GM23338 (cell line): ENCODE measurements at places on chromosomes 16 and 17.

DNA sequence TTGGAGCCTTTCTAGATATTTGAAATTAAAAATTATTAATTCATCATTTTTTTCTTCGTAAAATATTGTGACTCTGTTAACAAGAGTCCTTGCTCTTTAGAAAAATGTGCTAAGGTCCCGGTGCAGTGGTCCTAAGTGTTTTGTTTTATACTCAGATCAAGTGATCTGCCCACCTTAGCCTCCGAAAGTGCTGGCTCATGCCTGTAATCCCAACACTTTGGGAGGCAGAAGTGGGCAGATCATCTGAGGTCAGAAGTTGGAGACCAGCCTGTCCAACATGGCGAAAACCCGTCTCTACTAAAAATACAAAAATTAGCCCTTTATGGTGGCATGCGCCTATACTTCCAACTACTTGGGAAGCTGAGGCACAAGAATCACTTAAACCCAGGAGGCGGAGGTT, 82.6 kb upstream of the LGALS9 start:
- DNase-seq: no peak

- DNase-seq: peak; percentile 94
Observed at GRCh38 chr16:4475880-4476788, at the start of gene HMOX2. TSS of gene HMOX2 (plus strand) at chr16:4476398. CDS start at chr16:4505525, 29,127 bp downstream.

- no peak for DNase-seq
Observed at GRCh38 chr16:791131-791530, 2.7 kb downstream of the CHTF18 start.

- no peak for DNase-seq
Observed at GRCh38 chr17:50793007-50793406, 25.7 kb upstream of the ANKRD40CL start.

DNA sequence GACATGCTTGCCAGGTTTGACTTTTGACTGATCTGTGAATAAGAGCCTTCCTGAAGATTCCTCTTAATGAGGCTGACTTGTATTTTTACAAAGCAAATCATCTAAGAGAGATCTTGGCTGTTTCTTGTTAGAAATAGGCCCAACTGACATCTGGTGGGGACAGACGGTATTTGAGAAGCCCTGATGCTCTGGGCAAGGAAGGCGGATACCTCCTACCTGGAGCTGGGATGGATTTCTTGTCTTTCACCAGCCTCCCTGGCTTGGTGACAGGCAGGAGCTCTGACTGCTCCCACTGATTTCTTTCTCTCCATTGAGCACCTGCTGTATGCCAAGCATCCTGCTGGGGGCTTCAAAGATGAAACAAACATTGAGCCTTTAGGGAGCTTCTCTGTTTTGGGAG, 40.4 kb downstream of the AKAP1 start:
- DNase-seq: no peak

DNA sequence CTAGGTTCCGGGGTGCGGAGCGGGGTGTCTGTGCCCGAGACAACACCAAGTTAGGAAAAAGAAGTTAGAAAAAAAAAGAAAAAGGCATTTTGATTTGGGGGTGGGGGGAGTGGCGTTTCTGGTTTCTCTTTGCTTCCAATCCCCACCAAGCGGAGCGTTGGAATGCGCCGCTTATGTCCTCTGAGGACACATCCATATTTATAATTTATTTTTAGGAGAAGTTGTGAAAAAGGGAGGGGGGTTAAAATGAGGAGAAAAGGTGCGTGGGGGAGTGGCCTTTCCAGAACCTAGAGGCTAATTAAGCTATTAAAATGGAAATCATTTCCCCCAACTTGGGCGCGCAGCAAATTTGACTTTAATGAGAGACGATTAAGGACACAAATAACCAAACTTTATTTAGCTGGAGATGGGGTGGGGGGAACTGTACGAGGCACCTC, 232.1 kb downstream of the MRTFB start:
- peak; percentile 60 for DNase-seq

- no peak for DNase-seq
Observed at GRCh38 chr16:9597967-9598730, 506.7 kb downstream of the HAPSTR1 start.

DNA sequence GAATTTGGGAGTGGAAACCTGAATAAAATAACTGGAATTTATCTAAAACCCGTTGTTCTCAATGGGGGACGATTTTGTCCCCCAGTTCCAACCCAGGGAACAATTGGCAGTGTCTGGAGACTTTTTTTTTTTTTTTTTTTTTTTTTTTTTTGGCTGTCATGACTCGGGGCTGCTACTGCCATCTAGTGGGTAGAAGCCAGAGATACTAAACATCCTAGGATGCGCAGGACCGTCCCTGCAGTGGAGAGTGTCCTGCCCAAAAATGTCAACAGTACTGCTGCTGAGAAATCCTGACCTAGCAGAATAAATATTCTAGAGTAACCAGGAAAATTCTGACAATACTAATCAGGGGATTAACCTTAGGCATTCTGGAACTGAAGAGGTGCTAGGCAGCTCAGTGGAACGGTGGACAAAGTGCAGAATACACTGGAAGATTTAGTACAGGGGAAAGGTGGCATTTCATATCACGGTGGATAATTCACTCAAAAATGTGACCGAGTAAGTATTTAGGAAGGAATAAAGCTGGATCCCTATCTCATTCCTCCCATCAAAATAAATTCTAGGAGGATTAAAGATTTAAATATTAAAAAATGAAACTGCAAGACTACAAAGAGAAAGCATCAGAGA, 107.6 kb downstream of the SPECC1 start:
- DNase-seq: peak; percentile 89

GRCh38 chr17:75652934-75653549, 13.9 kb downstream of the RECQL5 start:
- DNase-seq: peak; percentile 84

DNA sequence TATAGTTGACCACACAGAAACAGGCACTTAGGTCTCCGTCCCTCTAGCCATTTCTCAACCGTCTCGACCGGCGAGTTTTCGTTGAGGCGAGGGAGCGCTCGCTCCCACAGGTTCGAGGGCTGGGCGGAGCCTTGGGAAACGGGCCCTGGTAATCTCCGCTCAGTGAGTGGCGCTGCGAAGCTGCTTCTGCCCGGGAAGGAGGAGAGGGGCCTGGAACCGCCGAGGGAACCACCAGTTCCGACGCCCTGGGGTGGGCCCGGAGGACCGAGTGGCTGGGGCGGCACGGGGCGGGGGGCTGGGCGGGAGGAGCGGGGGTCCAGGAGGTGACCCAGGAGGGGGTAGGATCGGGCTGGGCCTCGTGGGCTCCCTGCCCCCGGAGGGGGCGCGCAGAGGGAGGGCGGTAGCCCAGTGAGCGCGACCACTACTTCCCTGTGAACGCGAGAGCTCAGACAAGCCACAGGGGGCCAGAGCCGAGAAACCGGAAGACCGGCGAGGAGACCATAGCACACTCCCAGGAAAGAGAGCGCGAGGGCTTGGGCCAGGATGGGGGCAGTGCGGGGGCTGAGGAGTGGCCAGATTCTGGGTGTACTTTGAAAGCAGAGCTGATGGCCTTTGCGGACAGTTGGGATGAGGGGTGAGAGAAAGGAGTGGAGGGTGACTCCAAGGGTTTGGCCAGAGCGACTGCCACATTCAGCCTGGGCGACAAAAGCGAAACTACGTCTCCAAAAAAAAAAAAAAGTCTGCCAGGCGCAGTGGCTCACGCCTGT, 29.9 kb upstream of the ARL4D start:
- peak; percentile 94 for DNase-seq

DNA sequence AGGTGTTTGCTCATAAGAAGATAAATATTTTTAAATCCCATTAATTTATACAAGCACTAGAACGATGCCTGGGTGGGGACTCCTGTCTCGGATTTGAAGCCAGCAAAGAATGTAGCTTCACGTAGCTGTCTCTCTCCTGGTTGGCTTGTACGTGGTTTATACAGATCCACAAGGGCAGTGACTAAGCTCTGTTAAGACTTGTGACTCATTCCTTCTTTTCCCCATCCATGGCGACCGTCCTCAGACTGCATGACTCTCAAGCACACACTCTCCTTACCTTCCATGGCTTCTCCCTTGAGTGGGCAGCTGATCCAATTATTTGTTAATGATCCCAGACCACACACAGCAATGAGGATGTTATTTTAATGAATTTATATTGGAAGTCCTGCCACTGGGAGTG, 679.7 kb upstream of the SOX9 start:
- DNase-seq: no peak

DNA sequence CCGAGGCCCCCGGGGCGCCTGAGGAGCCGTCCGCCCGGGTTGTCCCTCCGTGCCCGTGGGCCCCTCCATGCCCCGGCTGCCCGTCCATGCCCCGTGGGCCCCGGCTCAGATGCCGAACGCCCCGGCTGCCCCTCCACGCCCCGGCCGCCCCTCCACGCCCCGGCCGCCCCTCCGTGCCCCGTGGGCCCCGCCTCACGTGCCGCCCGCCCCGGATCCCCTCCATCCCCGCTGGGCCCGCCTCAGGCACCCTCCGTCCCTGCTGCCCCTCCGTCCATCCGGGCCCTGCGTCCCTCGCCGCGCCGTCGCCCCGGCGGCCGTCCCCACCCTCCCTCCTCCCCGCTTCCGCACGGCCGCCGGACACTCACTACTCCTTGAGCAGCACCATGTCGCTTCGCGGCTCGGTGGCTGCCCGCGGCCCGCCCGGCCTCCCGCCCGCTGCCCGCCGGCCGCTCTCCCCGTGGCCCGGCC, 382 bp downstream of the PITPNA start:
- peak; percentile 50 for DNase-seq

- no peak for DNase-seq
Observed at GRCh38 chr17:30894236-30894635, 11.8 kb downstream of the TEFM start.

- DNase-seq: no peak
Observed at GRCh38 chr17:60604686-60605334, 4.8 kb downstream of the PPM1D start.

GRCh38 chr17:34567691-34568465, 11.5 kb upstream of the TMEM132E start:
- DNase-seq: peak; percentile 56

DNA sequence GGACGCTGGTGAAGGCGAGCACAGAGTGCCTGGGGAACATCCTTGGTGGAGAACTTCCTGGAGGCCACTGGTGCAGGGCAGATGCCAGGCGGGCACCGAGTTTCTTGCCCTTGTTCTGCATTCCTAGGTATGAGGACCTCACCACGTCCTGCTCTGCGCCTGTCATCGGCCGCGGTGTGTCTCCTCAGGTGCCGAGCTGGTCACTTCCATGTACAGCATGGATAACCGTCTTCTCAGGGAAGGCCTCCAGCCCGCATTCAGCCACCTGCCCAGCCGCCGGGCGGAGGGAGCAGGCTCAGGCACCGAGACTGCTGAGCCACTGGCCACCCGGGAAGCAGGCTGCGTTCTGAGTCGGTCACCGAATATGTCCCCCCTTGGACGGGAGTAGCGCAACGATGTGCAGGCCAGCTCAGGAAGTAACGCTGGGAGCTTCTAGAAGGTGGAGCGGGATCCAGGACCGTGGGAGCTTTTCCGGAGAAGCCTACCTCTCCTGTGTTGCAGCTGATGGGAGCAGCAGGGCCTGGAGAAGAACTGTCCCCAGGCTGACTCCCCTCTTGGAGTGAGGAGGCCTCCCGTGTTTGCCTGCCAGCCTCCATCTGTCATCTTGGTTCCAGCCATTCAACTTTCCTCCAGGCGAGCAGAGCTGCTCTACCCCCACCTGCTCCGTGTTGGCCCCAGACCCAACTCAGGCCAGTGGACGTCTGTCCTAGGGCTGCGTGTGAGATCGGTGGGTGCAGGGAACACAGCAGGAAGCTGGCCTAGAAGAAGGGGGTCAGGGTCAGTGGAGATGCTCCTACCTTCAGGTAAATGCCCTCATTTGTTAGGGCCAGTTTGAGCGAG, 2.1 kb upstream of the BAIAP2 start:
- DNase-seq: no peak

- no peak for DNase-seq
Observed at GRCh38 chr17:74682028-74682427, 30.7 kb downstream of the CD300LF start.

GRCh38 chr17:37827905-37828650, 83.2 kb upstream of the HNF1B start:
- no peak for DNase-seq

GRCh38 chr17:79932451-79933306, 93.4 kb upstream of the CBX4 start:
- DNase-seq: no peak

- no peak for DNase-seq
Observed at GRCh38 chr17:74922172-74922571, 883 bp downstream of the USH1G start.

GRCh38 chr17:27756467-27757371, 43.6 kb downstream of the NOS2 start:
- peak; percentile 62 for DNase-seq

DNA sequence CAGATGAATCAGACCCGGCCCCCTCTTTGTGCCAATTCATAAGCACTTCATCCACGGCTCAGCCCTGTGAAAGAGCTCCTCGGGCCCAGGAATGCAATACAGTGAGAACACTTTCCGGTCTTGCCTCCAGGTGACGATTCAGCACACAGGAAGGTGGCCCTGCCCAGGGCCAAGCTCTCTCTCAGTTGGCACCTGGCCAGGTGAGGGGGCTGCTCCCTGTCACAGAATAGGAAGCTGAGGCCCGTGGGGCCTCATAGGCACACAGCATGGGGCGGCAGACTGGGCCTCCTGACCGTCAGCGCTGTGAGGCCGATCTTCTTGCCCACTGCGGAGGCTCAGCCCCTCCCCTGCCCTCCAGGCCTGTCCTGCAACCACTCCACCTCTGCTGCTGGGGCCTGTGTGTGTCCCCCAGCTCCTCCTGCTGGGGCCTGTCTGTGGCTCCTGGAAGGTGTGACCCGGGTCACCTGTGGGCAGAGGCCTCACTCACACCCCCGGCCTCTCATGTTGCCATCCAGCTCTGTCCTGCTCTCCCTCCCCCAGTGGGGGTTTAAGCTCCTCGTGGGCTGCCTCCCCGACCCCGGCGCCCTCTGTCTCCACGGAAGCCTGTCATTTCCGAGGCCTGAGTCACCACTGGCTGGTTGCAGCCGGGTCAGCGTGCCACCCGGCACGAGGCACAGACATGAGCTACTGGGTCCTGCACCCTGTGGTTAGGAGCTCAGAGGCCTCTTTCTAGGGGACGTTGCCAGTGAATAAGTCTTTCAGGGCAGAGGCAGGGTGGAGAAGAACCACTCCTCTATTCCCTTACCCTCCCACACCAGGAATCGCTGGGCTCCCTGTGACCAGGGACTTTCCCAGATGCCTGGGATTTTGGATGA, 114.4 kb downstream of the SEC14L1 start:
- peak; percentile 38 for DNase-seq

DNA sequence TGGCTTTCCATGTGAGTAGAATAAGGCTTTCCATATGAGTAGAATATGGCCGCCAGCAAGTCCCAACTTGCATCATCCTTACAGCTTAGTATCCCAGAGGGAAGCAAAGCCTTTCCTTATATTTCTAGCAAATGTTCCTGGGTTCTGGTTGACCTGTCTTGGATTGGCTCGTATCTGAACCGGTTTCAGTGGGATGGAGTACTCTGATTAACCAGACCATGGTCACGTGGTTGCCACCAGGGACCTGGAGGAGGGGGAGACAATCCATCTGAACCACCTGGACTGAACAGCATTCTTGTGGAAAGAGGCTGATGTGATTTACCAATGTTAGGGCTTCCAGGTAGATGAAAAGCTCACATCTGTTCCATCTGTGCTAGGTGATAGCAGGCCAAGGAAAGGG, 89.0 kb downstream of the SHISA6 start:
- DNase-seq: no peak

DNA sequence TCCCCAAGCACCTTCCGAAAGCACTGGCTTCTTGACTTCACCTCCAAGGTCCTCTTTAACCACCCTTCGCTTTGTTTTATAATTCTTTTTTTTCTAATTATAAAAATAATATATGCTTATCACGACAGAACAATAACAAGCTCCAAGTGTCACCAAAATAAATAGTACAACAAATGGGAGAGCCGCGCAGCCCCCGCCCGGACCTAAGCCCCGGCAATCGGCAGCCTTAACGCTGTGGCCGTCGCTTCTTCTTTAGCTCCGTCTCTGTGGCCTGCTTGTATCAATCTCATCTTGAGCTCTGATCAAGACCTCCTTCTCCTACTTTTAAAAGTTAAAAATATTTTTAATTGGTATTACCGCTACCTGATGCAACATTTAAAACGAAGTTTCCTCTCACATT, 42.7 kb downstream of the CYB5D2 start:
- DNase-seq: no peak
